Activated CD4-positive, alpha-beta T cell treated with anti-CD3 and anti-CD28 coated beads for 1 hour (primary cell): ENCODE measurements at places on chromosomes 1 and 21.

DNA sequence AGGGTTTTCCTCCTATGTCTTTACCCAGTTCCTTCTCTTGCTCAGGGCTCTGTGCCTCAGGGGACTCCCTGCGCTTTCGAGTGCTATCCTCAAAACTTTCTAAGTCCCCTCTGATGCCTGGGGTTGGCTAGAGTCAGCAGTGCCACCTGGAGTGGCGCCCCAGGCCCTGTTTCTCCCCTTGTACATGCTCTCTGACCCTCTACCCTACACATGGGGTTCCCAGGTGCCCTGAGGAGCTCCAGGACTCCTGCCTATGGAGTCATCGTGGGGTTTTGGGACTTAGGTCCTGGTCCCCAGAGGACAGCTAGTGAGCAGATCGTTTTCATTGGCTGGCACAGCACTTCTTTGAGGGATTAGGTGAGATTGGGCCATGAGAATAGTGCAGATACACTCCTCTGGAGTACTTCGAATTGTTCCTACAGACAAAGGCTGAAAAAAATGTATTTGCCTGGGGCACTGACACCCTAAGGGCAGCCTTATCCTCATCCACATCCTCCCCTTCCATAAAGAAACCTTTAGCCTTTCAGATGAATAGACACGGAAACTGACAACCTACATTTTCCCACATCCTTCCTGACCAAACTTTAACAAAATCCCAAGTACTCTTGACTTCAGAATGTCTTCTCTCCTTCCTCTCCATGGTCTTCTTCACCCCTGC lies 41.5 kb downstream of the LGR6 start:
- DNase-seq, result no peak

GRCh38 chr1:167554028-167554779 lies 642 bp upstream of the CREG1 start:
- DNase-seq, result no peak

- no peak for DNase-seq
Measured at GRCh38 chr1:92916899-92917298, 44.4 kb downstream of the DIPK1A start.

- no peak for DNase-seq
Measured at GRCh38 chr1:56537660-56538059, 41.7 kb downstream of the PLPP3 start.

- DNase-seq, result no peak
Measured at GRCh38 chr1:212024469-212025149, 10.7 kb downstream of the INTS7 start.

- DNase-seq, result no peak
Measured at GRCh38 chr1:169594391-169594790, 8.1 kb upstream of the F5 start.

DNA sequence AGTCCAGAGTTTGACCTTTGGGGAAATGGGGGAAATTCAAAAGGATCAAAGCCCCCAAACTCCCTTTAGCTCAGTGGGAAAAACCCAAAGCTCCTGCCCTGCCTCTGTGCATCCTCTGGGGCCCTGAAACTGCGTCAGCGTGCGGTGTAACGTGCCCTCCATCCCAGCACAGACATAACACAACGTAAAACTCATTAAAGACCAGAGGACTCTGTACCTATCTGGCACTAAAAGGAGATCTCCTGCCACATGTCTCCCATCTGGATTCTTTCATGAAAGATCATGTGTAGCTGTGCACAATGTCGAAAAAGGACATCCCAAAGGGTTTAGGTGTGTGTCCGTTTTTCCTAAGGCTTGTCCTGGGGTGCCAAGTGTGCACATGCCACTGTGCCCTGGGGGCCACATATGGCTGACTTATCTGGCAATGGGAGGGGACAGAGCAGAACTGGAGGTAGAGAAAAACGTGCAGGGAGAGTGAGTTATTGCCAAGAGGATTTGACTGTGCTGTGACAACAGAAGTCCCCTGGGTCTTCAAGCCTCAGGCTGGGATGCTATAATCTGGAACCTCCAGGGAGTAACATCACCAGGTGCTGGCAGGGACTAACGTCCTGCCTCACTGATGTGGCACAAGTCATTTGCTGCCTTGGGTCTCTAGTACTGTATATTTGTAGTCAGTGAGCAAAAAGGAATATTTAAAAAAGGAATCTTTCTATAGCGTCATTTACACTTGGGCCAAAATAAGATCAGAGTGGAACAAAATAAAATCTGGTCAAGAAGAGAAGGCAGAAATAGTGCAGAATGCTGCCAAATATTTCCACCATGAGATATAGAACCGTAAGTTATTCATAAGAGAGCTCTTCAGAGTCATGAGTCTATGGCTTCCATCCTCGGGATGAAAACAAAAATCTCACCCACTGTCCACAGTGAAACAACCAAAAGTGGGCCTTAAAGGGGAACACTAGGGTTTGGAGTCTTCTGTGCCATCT lies 52.3 kb downstream of the ITPKB start:
- no peak for DNase-seq
